ENCODE measurements at places on chromosomes 13 and 19.

DNA sequence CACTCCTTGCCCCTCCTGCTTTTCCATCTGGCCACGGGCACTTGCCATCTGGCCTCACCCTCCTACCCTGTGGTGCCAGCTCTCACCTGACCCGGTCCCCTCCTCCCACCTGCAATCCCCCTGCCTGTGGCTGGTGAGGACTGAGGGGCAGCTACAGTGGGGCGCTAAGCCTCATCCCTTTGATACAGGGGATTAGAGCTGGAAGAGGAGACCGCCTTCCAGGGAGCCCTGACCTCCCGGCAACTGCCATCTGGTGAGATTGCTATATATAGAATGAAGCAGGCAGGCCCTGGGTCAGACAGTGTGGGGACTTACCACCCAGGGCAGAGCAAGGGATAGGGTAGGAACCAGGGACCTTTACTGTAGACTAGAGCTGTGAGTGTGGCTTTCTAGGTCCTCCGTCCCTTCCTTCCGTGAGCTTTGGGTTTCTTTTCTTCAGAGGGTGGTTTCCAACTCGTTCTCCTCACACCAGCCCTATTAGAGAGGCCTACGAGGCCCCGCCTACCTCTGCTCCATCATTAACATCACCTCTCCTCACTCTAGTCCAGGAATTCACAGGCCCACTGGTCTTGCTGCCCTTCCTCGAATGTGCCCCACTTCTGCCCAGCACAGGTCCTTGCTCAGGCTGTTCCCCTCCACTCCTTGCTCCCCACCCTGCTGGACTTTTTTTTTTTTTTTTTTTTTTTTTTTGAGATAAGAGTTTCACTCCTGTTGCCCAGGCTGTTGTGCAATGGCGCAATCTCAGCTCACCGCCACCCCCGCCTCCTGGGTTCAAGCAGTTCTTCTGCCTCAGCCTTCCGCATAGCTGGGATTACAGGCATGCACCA lies 7.7 kb downstream of the KASH5 start:
- DNase-seq: no peak

DNA sequence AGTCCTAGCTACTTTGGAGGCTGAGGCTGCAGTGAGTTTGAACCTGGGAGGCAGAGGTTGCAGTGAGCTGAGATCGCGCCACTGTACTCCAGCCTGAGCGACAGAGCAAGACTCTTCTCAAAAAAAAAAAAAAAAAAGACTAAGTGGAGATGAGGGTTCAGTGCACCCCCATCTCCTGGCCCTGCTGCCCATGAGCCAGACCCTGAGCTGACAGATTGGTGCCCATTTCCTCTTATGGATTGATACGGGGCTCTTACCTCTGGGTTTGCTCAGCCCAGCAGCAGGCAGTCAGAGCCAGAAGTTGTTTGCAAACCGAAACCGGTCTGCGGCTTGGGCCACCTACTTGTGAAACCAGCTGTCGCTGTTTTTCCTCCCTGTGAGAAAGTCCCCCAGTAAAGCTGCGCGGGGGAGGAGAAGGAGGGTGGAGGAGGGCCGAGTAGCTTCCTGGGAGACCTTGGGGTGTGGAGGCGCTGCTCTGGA lies 36.9 kb downstream of the ARRDC2 start:
- peak; percentile 81 for DNase-seq

DNA sequence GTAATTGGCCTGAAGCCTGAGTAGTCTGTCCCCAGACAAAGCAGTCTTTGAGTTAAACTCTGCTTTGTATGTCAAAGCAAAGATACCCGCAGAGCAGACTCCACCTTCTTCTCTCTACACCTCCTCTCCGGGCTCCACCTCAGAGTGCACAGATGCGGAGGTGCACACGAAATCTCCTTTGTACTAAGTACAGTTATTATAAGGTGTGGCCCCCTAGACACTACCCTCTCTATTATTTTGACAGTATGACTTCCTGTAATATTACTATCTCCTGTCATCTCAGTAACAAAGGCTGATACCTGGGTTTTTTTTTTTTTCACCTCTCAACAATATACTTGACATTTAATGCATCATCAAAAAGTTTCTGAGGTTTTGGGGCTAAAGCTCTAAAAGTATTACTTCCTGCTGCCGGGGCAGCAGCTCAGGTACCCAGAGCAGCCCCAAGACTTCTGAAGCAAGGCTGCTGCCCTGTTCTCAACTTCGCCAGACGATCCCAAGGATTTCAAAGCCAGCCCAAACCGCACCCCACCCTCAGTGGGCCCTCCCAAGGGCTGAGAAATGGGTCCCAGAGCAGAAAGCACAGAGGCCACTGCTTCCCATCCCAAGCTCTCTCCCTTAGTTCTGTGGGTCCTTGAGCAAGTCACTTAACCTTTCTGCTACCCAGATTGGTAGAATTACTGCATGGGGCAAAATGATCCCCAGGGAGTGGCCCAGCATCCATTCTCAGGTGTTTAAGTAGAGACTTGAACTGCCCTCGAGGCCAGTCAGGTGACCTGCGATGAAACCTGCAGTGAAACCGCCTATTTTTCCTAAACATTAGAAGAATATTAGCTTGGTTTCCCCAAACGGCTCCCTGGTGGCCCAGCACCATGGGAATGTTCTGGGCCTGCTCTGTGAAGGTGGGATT lies 180.6 kb downstream of the FOXO1 start:
- peak; percentile 89 for DNase-seq

- DNase-seq: no peak
Observed at GRCh38 chr19:52602941-52603340, 32.9 kb downstream of the ZNF701 start.

- peak; percentile 43 for DNase-seq
Observed at GRCh38 chr19:47226426-47227351, 4.3 kb downstream of the BBC3 start.

GRCh38 chr13:106916329-106916976 lies 348.5 kb upstream of the ARGLU1 start:
- no peak for DNase-seq

GRCh38 chr13:60318186-60318585 lies 78.8 kb upstream of the TDRD3 start:
- no peak for DNase-seq

GRCh38 chr13:20608438-20609020 lies 41.6 kb downstream of the IFT88 start:
- no peak for DNase-seq

GRCh38 chr19:15551293-15552004 lies 43.1 kb downstream of the CYP4F22 start:
- peak; percentile 74 for DNase-seq

DNA sequence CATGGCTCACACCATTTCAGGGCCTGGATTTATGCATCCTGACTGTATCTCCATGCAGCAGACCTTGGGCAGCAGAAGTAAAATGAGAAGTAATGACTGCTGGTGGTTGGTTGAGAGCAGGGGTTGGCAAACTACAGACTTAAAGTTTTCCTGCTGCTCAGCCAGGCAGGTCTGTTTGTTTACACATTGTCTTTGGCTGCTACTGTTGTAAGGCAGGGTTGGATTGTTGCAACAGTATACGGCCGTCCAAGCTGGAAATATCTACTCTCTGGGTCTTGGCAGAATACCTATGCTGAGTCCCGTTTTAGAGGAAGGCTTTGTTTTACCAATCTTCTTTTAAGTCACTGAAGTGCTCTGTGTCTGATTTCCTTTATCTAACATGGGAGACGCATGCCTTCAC lies 13.5 kb downstream of the SNRNP70 start:
- no peak for DNase-seq

DNA sequence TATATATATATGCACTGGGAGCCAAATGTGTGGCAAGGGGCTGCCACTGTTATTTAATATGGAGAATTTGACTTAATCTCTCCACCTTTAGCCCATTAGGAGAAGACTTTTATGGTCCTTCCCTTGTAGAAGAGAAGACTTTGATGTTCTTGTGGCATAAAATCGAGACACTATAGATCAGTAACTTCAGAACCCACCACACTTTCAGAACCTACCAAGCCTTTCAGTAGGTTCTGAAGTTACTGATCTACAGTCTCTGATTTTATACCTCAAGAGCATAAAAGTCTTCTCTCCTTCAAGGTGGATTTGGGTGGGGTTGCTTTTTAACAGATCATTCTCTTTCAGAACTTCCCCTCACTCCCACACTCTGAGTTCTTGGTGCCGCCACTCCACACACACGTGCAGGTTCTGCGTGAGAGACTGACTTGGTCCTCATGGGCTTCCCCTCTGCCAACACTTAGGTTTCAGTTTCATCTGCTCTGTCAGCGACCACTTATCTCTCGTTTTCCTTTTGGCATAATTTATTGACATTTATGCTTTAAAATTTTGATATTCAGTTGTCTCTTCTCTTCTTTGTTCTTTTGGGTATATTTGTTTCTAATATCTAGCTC lies 213.4 kb upstream of the PCDH17 start:
- no peak for DNase-seq

GRCh38 chr13:111622051-111622531 lies 301.6 kb downstream of the TEX29 start:
- DNase-seq: no peak

DNA sequence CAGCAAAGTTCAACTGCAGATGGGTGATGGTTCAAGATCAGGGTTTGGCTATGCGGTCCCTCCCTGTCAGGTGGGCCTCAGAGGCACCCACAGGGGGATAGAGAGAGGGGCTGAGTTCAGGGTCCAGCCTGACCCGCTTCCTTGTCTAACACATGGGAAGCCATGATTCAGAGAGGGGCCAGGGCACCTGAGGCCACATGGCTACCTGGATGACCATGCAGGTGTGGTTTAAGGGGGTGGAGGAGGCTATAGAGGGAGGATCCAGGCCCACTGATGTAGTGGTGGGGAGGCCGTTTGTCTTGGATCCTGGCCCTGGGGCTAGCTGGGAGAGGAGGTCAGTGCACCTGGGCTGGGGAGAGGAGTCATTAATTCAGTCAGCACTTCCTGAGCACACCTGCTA lies 56.7 kb downstream of the ZNF536 start:
- DNase-seq: no peak
